ENCODE measurements at places on chromosomes 5 and 9. TPM values are rescaled to one million over a fixed set of nuclear protein-coding genes. Genes with fewer than 3 reads are reported as not detected.
A peak's percentile ranks its signal among the peaks of the same experiment; 100 is the strongest.

GRCh38 chr5:151432210-151432609 is 15.2 kb upstream of the SLC36A1 start:
- no peak for DNase-seq

DNA sequence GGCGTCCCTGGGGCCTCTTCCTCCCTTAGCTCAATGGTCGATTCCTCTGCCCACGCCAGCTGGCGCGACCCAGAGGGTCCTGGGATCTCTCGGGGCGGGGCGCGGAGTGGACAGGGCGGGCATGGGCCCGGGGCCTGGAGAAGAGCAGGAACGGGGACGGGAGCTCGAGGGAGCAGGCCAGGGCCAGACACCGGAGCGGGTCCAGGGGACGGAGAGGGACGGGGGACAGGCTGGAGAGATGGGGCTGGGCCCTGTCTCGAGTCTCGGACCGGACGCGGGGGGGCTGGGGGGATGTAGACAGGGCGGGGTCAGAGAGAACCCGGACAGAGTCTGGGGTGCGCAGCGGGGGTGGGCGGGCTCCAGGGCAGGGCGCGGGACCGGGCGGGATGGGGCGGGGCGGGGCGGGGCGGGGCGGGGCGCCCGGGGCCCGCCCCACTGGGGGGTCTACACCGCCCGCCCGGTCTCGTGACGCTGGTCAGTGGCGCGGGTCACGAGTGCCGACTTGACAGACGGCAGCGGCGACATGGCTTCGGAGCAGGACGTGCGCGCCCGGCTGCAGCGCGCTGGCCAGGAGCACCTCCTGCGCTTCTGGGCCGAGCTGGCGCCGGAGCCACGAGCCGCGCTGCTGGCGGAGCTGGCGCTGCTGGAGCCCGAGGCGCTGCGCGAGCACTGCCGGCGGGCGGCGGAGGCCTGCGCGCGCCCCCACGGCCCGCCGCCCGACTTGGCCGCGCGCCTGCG is at the start of gene UAP1L1:
Gene UAP1L1, plus strand, starts transcription at position 508 of the 738 bp plus-strand sequence. Its CDS starts 16 bp downstream, at position 524.
- no peak for DNase-seq

DNA sequence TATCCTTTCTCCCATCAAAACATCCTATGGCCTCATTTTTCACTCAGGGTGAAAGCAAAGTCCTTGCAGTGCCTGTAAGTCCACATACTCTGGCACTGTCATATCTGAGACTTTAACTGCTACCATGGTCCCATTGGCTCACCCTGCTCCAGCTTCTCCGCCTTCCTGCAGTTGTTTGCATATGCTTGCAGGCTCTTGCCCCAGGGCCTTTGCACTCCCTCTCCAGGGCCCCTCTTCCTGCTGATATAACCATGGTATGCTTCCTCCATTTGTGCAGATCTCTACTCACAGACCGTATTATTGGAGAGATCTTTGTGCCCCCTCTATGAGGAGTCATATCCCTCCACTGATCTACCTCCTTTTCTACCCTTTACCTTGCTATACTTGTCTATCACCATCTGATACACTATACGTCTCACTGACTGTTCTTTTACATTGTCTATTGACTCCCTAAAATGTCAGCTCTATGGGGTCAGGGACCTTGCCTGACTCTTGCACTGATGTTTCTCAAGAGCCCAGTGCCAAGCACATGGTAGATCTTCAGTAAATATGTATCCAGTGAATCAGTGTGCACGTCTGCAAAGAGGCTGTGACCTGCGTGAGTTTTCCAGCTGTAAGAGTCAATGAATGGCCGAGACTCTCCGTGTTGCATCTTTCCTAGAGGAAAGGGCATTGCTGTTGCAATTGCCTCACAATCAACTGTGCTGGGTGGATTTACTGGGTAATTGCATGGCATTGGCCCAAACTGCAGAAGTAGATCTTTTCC is 81.7 kb upstream of the CPEB4 start:
- no peak for DNase-seq

- no peak for DNase-seq
Measured at GRCh38 chr9:73743826-73744225, 592.2 kb downstream of the ANXA1 start.

DNA sequence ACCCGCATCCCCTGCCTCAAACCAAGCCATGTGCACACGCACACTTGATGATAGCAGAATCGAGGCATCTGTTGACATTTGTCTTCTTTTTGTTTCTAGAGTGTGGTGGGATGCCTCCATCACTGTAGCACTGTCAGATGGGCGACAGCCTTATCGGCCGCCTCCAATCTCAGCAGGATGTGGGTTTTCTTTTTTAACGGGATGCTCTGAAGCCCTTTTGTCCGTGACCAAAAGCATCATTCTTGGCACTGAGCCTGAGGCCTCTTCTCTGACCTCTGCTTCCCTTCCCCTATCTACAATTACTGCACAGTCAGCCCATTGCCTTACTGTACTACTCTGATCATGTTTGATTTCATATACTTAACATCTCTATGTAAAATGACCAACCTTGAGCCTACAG is 78.3 kb downstream of the LMNB1 start:
- DNase-seq, result no peak

DNA sequence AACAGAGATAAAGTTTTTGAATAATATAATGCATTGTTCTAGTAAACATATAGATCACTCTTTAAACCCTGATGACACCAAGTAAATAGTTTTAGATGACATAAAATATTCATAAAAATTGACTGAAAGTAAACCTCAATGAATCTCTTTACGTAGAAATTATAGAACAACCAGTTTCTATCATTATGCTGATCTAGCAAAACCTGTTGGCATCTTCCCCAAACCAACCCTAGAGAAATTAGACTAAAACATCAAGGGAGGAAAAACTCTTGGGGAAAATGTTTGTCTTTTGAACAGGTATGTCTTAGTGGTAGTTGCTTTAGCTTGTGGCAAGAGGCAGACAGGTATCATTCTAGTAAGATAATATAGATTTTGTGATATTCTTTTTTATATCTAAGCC is 747.0 kb upstream of the CDH6 start:
- no peak for DNase-seq

GRCh38 chr5:75243510-75243909 is 6.8 kb upstream of the ANKRD31 start:
- DNase-seq, result no peak

GRCh38 chr9:126783949-126784348 is 20.9 kb upstream of the ZBTB43 start:
- no peak for DNase-seq

DNA sequence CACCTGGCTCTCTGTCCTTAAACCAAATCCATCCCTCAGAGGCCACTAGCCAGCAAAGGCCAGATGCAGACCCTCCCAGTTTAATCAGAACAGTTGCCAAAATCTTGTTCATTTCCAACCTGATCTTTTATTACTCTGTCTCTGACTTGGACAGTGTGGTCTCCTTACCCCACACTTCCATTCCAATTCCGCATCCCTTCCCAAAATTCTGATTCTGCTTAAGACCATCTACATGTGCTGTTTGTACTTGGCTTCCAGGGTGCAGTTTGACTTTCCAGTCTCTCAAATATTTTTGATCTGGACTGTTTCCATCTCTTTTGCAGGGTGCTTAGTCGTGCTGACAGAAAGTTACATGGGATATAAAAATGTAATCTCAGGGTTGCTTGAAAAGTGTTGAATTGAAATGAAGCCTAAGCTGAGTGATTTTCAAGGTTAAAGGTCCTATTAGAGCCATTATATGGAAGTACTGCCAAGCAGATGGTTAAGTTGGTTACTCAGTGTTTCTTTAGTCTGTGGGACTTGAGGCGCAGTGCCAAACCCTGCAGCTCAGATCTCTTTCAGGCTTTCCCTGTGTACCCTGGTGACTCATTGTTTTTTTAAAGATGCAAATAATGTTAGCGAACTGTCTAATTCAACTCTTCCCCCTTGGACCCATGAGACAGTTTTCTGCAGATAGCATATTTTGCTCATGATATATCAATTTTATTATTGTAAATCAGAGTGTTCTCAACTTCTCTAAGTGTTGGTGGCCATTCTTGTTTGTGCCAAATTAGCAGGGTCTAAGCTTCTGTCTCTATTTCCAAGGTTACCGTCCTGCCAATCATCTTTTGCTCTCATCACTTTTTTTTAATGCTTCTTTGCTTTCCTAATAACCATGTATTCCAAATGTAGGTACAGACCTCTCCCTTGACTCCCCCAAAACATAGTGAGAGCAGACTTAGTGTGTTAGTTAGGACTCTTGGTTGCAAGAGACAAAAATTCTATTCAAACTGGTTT is 18.2 kb upstream of the DCP2 start:
- peak; percentile 71 for DNase-seq

DNA sequence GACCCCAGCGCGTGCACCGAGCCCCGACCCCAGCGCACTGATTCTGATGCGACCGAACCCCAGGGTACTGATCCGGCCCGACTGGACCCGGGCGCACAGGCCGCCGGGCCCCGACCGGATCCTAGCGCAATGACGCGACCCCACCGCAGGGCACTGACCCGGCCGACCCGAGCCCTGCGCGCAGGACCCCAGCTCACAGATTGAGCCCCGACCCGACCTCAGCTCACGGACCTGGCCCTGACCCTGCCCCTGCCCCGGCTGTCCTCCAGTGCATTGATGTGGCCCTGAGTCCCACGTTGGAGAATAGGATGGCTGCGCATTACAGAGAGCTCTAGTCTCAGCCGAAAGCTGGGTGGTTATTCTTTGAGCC is 438 bp downstream of the TRIP13 start:
- DNase-seq, result no peak

GRCh38 chr9:124594225-124594624 is 87.0 kb upstream of the NR5A1 start:
- no peak for DNase-seq

DNA sequence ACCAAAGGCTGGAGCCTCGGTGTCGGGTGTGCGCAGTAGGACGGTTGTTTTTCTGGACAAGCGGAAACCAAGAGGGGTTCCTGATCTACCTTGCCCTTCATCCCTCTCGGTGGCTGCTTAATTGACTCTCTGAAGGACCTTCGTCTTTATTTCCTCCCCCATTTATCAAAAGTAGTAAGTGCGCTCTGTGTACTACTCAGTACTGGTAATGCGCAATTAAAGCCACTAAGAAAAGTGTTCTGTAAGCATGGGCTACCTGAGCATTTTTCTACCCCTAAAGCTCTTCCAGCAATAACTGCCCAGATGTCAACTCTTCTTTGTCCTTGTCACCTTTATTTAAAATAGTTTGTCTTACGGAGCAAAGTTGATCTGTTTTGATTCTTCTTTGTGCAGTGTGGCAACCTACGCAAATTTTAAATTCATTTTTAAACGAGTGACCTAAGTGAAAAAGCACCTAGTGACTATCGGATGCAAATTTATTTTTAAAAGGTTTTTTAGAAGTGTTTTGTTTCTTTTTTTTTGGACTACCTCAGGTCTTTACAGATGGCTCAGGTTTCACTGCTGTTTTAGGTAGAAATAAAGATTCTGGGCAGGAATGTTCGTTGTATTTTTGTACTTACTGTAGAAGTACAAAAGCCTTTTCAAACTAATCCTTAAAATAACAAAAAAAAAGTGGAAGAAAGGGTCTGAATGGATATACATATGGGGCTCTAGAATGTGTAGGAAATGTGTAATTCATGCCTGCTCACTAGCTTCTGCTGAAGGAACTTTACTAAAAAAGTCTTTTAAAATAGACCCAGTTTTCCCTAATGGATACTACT is 2.0 kb downstream of the JMY start:
- no peak for DNase-seq

- no peak for DNase-seq
Measured at GRCh38 chr5:7742241-7742656, 108.7 kb downstream of the CFAP90 start.

GRCh38 chr9:132006677-132007370 is 72.8 kb downstream of the MED27 start:
- DNase-seq, result no peak

DNA sequence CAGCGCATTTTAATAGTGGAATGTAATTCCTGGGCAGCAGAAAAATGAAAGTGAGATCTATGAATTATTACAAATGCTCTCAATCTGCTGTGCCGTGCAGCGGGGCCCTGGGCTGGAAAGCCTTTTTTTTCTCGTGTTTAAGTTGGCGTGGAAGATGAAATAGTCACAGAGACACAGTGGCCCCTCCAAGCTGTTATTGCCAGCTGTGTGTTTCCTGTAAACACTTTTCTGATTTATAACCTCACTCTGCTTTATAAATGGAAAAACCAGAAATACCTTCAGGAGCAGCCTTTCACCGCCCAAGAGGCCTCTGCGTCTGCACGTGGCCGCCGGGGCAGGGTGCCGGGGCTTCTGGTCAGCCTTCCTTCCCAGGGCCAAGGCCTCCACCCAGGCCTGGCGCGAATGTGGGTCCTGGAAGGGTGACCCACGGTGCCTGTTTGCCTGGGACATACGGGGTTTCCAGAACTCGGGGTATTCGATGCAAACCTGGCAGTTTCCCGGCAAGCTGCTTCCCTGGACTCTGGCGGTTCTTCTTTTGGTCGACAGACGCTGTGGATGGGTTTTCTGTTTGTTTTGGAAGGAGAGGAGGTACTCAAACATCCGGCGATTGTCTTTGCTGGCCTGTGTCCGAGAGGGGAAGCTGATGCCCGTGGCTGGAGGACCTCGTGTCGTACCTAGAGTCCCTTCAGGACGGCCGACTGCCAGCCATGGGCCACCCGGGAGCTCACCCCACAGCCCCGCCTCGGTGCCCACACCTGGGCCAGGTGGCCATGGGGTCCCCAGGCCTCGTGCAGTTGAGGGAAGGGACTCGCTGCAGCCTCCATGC is 256.7 kb downstream of the PARP8 start:
- no peak for DNase-seq

GRCh38 chr5:82418608-82418950 is 140.4 kb upstream of the RPS23 start:
- DNase-seq, result no peak

DNA sequence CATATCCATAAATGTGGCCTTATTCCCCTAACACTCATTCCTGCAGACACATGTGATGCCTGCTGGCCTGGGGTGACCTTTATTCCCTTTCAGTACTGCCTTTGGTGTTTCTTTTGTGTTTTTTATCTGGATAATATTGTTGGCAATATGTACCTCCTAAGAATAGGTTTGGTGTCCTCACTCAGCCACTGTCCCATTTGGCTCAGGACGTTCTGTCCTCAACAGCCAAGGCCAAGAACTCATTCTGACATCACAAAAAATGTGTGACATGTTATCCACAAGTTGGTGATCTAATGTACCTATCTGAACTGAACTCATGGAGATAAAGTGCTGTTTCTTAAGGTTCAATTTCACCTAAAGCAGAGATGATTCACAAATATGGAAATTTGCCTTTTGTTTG is 142.9 kb upstream of the GRAMD2B start:
- DNase-seq, result no peak

DNA sequence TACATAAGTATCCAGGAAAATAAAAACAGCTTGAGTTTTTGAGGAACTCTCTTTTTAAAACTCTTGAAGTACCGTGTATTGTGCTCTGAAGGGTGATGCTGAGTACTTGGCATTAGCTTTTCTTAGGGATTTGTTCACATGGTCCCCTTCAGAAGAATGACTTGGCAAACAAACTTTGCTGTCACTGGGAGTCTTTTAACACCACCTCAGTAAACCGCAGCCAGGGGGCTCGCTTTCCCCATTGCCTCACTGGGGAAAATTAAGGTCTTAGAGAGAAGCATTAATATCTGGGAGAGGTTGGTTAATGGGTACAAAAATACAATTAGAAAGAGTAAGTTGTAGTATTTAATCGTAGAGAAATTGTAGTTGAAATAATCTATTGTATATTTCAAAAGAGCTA is 105.9 kb upstream of the DAP start:
- DNase-seq, result no peak

SPTAN1 gene
- total RNA-seq, result 254 TPM

SLC6A19 gene
- total RNA-seq, result not detected

C5orf52 gene
- total RNA-seq, result not detected

CTNND2 gene
- total RNA-seq, result not detected

PAEP gene
- not detected for total RNA-seq

TIMD4 gene
- 2.4 TPM for total RNA-seq

DAB2IP gene
- total RNA-seq, result 16.0 TPM

DPYSL3 gene
- 34.4 TPM for total RNA-seq

TRIM23 gene
- 28.7 TPM for total RNA-seq

MARVELD2 gene
- 0.32 TPM for total RNA-seq

Measured in breast epithelium (tissue), 4 donors.